ENCODE measurements at places on chromosomes 12 and 14.
A peak's percentile ranks its signal among the peaks of the same experiment; 100 is the strongest.

DNA sequence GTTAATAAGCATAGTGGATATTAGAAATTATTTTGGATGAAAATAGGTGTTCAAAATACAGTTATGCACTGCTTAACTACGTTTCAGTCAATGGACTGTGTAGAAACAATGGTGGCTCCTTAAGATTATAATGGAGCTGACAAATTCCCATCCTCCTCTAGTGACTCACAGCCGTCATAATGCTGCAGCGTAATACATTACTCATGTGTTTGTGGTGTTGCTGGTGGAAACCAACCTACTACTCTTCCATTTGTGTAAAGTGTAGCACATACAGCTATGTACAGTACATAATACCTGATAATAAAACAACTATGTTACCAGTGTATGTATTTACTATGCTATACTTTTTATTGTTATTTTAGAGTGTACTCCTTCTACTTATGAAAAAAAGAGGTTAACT, 111.2 kb upstream of the TMCC3 start:
- peak; percentile 94 for DNase-seq

- no peak for DNase-seq
These were observed 50.3 kb upstream of the SRSF5 start for GRCh38 chr14:69716478-69717187.

GRCh38 chr12:58925751-58926150, 5.4 kb upstream of the LRIG3 start:
- DNase-seq: no peak

DNA sequence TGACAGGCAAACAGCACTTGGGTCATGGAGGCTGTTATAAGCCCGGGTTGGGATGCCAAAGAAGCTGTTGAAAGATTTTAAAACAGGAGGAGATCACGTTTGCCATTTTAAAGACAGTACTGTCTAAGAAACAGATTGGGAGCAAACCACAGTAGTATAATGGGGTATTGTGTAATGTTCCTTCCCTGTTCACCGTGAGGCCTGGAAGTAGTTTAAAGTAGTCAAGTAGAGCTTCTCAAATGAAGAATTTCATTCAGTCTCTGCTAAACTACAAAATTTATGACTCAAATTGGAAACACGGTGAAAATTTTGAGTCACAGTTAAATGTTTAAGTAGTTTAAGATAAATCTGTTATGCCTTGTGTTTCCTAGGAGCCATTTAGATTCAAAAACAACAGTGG, 35.8 kb downstream of the ATP2A2 start:
- DNase-seq: peak; percentile 61

- no peak for DNase-seq
These were observed 25.0 kb downstream of the MMAB start for GRCh38 chr12:109548258-109548657.

GRCh38 chr12:65924716-65925115, 100.4 kb downstream of the HMGA2 start:
- no peak for DNase-seq

GRCh38 chr12:27319409-27319808, 13.2 kb upstream of the BMAL2 start:
- no peak for DNase-seq

- no peak for DNase-seq
These were observed 61.6 kb downstream of the CPM start for GRCh38 chr12:68871396-68871795.

GRCh38 chr12:1781772-1782171, 38.6 kb upstream of the LRTM2 start:
- peak; percentile 18 for DNase-seq

DNA sequence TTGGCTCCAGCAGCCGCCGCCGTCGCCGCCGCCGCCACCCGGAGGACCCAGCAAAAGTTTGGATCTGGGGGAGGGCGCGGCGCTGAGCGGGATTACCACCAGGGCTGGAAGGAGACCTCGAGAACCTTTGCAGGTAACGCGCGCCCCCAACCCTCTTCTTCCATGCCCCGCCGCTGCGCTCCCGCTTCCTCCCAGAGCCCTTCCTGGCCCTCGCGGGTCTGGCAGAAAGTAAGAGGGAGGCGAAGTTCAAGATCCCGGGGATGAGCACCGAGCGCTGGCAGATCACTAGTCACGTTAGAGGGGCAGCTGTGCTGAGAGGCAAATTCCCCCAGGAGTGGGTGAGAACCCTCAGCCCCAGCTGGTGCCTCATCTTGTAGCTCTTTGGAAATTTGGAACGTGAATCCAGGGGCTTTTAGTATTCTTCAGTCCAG, 3.9 kb downstream of the FLRT2 start:
- no peak for DNase-seq

DNA sequence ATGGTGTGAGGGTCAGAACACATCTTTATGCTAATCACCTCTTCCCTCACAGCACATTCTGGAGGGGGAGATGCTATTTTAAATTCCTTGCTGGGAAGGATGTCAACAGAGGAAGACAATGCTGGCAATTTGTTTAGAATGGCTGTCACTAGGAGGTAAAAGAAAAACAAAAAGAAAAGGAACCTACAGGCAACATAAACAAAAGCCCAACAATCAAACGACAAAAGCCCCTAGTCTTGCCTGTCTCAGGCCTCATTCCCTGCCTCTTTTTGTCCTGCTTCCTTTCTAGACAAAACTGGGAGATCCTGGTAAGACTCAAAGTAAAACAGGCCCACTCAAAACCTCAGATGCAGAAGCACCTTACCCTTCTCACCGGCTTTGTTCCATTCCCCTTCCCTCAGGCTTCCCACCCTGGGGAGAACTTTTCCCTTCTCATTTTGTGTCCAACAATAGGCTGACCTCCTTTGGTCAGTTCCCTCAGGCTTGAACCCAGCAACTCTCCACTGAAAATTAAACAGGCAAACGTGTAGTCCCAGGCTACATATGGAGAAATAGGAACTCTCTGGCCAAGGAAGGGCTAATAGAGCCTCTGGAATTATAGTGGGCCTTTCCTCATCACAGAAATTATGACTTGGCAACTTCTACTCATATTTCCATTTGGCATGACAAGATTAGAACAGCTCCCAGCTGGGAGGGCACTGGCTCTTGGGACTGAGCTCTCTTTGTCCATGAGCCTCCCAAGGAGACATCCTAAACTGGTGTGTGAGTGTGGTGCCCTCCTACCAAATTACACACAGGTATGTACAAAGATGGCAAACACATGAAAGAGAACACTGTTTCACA, 193.0 kb downstream of the MON2 start:
- DNase-seq: no peak

GRCh38 chr12:15122344-15122743, 98.9 kb downstream of the RERG start:
- DNase-seq: no peak

- no peak for DNase-seq
These were observed 141.4 kb downstream of the ANO4 start for GRCh38 chr12:100935929-100936328.

- DNase-seq: no peak
These were observed 21.7 kb downstream of the BORCS5 start for GRCh38 chr12:12378616-12379015.

DNA sequence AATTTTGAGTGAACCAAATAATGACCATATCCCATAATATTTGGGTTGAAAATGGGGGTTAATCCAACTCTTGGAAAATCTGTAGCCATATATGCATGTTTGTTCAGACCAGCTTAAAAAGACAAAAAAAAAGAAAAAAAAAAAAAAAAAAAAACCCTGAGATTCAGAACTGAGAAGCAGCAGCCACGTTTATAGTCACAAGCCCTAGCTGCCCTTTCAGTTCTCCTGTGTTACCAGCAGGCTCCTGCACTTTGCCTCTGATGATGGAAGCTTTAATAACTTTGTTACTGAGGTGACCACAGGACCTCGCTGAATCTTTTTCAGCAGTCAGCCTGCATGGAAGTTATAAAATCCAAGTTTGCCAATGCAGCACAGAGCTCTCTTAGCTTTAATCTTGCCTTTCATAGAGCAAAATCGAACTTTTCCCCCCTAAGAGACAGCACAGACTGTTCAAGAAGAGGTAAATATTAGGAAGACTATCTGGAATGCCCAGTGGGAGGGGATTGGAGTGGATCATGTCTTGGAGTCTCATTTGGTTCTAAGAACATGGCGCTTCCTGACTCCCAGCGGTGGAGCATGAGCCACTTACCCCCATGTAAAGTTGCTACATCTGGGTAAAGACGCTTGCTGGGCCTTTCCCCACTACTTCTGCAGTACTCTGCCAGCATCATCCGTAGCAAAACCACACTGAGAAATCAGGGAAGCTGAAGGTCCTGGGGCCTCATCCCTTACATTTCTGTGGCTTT, 20.6 kb downstream of the GNG2 start:
- no peak for DNase-seq

- DNase-seq: no peak
These were observed 1.8 kb upstream of the EVL start for GRCh38 chr14:100063314-100063941.

- DNase-seq: no peak
These were observed 56.8 kb upstream of the TSPAN9 start for GRCh38 chr12:3020399-3020798.

GRCh38 chr14:71465316-71465715, 466.9 kb upstream of the RGS6 start:
- no peak for DNase-seq

GRCh38 chr12:27549236-27549800, 25.3 kb downstream of the PPFIBP1 start:
- peak; percentile 81 for DNase-seq

DNA sequence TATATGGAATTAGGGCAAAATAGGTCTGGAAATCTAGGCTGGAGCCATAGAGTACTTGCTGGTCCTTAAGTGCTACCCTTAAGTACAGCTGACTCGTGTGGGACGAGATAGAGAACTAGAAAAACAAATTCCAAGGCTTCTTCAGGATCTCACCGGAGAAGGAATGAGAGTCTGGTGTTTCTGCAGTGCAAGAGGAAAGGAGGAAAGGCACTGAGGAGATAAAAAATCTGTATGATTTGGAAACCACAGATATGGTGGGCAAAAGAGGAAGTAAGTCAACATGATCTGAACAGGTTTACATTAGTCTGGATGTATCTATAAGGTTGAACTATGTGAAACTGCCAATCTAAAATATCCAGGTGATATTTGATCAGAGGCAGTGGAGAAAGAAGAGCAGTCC, 134.4 kb upstream of the SOX5 start:
- no peak for DNase-seq

- DNase-seq: no peak
These were observed 108.9 kb downstream of the DERA start for GRCh38 chr12:16020031-16020430.

GRCh38 chr14:79483477-79484388, 727.6 kb downstream of the DIO2 start:
- DNase-seq: no peak

DNA sequence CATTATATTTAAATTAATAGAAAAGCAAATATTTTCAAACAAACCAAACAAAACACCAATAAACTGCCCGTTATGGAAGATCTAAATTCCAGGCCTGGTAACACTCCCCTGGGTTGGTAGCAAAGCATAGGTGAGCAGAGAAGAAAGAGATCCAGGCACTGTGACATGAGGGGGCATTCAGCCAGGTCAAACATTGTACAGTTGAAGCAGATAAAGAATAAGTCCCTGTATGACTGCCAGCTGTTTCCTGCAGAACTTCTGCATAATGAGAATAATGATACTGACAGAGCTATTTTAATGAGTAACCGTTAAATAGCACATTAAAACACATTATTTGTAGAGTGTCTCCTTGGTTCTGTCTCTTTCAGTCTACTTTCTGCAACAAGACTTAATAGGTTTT, 35.4 kb downstream of the SLC38A1 start:
- no peak for DNase-seq

- DNase-seq: peak; percentile 81
These were observed 20.3 kb downstream of the RHOF start for GRCh38 chr12:121773011-121773777.

DNA sequence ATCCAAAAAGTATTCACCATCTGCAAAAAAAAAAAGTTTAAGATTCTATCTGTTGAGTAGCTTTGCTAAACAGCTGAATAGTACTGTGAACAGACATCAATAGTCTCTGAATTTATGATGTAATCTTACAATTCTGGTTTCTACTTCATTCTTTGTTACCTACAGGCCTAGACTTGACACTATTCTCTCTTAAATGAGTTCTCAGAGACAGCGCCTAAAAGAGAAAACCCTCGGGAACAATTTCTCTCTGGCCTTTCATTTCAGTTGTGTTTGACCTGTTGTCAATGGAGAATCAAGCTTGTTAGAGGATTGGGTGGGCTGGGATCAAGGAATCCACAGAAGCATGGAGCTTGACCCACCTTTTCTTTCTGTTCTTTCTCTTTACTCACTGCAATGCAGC, 5.9 kb upstream of the TWF1 start:
- no peak for DNase-seq

DNA sequence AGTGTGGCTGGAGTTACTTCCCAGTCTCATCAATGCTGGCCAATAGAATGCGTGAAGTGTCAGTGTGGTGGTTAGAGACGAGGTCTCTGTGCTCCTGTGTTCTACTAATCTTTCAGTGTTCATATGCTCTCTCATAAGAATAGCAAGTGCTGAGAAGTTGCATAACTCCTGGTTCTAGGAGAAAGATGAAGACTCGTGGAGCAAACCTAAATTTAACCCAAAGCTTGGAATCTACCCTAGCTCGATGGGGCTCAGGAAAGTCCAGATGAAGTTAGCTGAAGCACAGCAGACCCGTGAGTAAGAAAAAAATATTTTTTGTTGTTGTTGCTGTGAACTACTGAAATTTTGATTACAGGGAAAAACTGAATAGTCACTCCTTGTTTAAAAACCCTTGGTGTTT, 412.6 kb downstream of the APAF1 start:
- DNase-seq: no peak

DNA sequence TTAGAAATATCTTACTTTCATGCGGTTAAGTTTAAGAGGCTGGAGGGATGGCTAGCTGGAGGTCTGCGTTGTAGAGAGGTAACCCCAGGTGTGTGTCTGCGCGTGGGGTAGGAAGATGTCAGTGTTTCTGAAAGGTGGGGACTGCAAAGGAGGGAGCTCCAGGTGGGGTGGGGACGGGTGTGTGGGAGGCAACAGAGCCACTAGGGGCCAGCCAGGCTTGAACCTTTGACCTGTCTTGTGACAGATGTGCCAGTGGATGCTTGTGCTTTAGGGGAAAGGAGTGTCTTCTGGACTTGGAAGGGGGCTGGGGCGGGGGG, 841 bp downstream of the GLI1 start:
- DNase-seq: no peak

GRCh38 chr12:66697404-66697803, 18.5 kb upstream of the GRIP1 start:
- DNase-seq: no peak

- no peak for DNase-seq
These were observed 7.4 kb downstream of the SMOC1 start for GRCh38 chr14:69886453-69887242.

GRCh38 chr12:47819896-47820630, at the start of gene HDAC7:
Gene HDAC7, minus strand, starts transcription at chr12:47819903. Its CDS starts 118 bp downstream, at chr12:47819785.
- peak; percentile 72 for DNase-seq

GRCh38 chr14:87081004-87081403, 912.0 kb downstream of the GALC start:
- DNase-seq: no peak

GRCh38 chr14:86652526-86652925, 1122.6 kb downstream of the FLRT2 start:
- no peak for DNase-seq

GRCh38 chr12:30939234-30939633, 12.7 kb downstream of the TSPAN11 start:
- no peak for DNase-seq

GRCh38 chr12:92175961-92176360, 30.3 kb upstream of the BTG1 start:
- no peak for DNase-seq

Measured in trophoblast cell (in vitro differentiated cells and primary cell).